ENCODE measurements at places on chromosomes 2 and 18. TPM values are rescaled to one million over a fixed set of nuclear protein-coding genes. Genes with fewer than 3 reads are reported as not detected.

GORASP2 gene
- 91.1 TPM for total RNA-seq

UGT1A3 gene
- not detected for total RNA-seq

C2orf72 gene
- total RNA-seq, result 0.77 TPM

SERPINB8 gene
- total RNA-seq, result 5.6 TPM

ANKRD29 gene
- 2.4 TPM for total RNA-seq

AFF3 gene
- total RNA-seq, result 14.4 TPM

C18orf54 gene
- total RNA-seq, result 6.5 TPM

- H3K27me3 ChIP-seq, result peaks cover 43% of the 10 kb centered on the region
- no peak overlapping the region for H3K4me3 ChIP-seq
- no peak for DNase-seq
- no peaks in the 10 kb centered on the region for H3K36me3 ChIP-seq
- no peak overlapping the region for H3K27ac ChIP-seq
These were observed 236.0 kb downstream of the LDLRAD4 start for GRCh38 chr18:13454363-13455150.

- no peak overlapping the region for H3K27ac ChIP-seq
- H3K36me3 ChIP-seq, result no peaks in the 10 kb centered on the region
- H3K27me3 ChIP-seq, result no peaks in the 10 kb centered on the region
These were observed 664.9 kb downstream of the KCNJ3 start for GRCh38 chr2:155363349-155363888.

DNA sequence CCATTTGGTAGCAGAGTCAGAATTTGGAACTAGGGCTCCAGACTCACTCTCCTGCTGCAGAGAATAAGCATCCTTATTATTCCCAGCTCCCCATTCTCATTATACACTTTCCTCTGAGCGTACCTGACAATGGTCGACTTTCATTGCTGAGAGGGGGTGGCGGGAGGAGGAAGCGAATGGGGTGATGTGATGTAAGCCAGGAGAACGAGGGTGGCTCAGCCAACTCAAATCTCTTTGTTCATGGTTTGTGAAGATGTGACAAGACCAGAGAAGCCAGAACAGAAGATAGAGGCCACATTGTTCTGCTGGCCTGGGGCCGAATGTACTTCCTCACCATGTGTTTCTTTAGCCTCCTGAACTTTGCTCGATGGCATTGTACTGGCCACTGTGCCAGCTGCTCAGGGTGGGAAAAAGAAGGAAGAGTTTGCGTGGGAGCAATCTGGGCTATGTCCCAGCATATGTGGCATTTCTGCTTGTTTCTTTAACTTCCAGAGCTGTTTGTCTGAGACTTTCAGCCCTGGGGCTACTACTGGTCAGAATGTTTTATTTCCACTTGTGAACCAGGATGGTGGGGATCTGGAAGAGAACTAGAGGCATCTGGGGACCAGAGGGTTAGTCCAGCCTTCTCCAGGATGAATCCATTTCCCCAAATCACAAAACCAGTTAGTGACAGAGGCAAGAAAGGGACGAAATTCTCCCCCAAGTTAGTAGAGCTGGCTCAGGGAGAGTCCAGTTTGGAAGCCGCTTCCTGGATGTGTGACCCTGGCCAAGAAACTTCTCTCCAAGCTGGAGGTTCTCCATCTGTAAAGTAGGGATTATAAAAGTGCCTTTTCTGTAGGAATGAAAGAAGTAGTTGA is 62.6 kb downstream of the MOGAT1 start:
- H3K27me3 ChIP-seq, result no peaks in the 10 kb centered on the region
- no peak overlapping the region for H3K27ac ChIP-seq
- no peak overlapping the region for H3K4me3 ChIP-seq
- no peak for DNase-seq
- peaks cover 14% of the 10 kb centered on the region for H3K4me1 ChIP-seq

DNA sequence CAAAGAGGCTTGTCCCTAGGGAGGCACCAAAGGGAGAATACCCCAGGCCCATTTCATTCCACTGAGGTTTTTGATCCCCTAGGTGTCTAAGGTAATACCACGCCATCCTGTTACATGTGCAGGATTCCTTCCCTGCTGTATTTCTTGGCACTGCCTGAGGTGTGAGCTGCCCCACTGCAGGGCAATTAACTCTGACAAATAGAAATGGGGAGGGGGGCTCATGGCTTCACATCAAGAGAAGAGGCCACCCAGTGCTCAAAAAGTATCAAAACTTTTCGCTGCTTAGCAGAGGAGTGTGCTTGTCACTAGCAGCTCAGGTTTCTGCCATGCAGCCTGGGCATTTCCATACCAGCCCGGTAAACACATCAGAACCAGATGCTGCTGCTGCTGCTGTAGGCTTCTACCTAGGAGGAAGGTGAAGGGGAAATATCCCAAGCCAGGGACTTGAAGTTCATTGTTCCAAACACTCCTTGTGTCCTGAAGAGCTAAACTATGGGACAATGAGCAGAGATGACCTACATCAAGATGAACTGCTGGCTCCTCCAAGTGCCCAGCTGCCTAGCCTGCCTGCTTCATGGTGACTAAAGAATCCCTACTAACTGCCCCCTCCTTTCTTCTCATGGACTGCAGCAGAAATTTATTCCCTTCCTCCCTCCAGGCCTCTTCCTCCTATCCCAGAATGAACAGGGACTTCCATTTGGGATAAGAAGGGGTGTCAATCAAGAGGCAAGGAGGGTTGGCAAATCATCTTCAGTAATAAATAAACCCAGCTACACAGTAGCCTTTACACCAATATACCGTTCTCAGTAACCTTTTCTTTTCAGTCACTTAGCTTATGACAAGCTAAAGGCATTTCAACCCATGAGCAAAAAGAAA is 16.4 kb downstream of the POU3F3 start:
- no peak for DNase-seq
- H3K4me3 ChIP-seq, result no peak overlapping the region
- no peaks in the 10 kb centered on the region for H3K36me3 ChIP-seq

DNA sequence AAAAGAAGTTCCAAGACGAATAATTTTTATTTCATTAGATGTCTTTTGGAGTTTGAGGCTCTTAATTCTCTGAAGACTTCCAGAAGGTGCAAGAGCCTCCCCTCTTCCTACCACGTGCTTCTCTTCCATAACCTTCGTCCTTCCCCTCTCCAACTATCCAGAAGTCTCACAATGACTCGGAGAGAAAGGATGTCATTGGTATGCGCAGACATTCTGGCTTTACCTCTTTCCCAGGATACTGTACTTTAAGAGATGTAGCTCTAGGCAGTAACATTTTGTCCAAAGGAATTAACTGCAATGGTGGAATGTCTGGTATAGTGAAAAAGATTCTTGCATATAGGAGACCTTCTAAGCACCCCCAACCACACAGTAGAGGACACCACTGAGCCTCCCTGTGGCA is 249.0 kb upstream of the OSR1 start:
- no peak for DNase-seq
- no peaks in the 10 kb centered on the region for H3K4me1 ChIP-seq
- H3K27me3 ChIP-seq, result peaks cover 27% of the 10 kb centered on the region
- H3K27ac ChIP-seq, result no peak overlapping the region
- no peaks in the 10 kb centered on the region for H3K36me3 ChIP-seq
- no peak overlapping the region for H3K4me3 ChIP-seq

GRCh38 chr18:51582551-51582950 is 385.1 kb upstream of the MEX3C start:
- peaks cover 7% of the 10 kb centered on the region for H3K27me3 ChIP-seq
- H3K4me1 ChIP-seq, result no peaks in the 10 kb centered on the region
- H3K4me3 ChIP-seq, result no peak overlapping the region
- H3K36me3 ChIP-seq, result no peaks in the 10 kb centered on the region
- H3K27ac ChIP-seq, result no peak overlapping the region

GRCh38 chr2:109138449-109138848 is 9.4 kb downstream of the SH3RF3 start:
- peaks cover 12% of the 10 kb centered on the region for H3K4me1 ChIP-seq
- DNase-seq, result no peak
- no peak overlapping the region for H3K4me3 ChIP-seq
- H3K36me3 ChIP-seq, result no peaks in the 10 kb centered on the region
- no peak overlapping the region for H3K27ac ChIP-seq

- H3K4me3 ChIP-seq, result no peak overlapping the region
- H3K27me3 ChIP-seq, result no peaks in the 10 kb centered on the region
- no peak overlapping the region for H3K27ac ChIP-seq
- H3K4me1 ChIP-seq, result no peaks in the 10 kb centered on the region
These were observed 311.5 kb downstream of the DLGAP1 start for GRCh38 chr18:4143585-4143984.

- peak within 1 kb of the TSS; percentile 57 for H3K4me3 ChIP-seq
- H3K4me1 ChIP-seq, result peaks cover 20% of the 10 kb centered on the region
- DNase-seq, result peak; percentile 54
- no peaks in the 10 kb centered on the region for H3K36me3 ChIP-seq
- H3K27ac ChIP-seq, result no peak within 1 kb of the TSS
These were observed at the start of gene CBLN2 for GRCh38 chr18:72544092-72544886. TSS of gene CBLN2 (minus strand) at chr18:72544342. CDS start at chr18:72542160, 2,182 bp downstream.

GRCh38 chr2:102915128-102915527 is 153.3 kb downstream of the TMEM182 start:
- no peaks in the 10 kb centered on the region for H3K27me3 ChIP-seq
- no peak for DNase-seq
- no peak overlapping the region for H3K4me3 ChIP-seq

DNA sequence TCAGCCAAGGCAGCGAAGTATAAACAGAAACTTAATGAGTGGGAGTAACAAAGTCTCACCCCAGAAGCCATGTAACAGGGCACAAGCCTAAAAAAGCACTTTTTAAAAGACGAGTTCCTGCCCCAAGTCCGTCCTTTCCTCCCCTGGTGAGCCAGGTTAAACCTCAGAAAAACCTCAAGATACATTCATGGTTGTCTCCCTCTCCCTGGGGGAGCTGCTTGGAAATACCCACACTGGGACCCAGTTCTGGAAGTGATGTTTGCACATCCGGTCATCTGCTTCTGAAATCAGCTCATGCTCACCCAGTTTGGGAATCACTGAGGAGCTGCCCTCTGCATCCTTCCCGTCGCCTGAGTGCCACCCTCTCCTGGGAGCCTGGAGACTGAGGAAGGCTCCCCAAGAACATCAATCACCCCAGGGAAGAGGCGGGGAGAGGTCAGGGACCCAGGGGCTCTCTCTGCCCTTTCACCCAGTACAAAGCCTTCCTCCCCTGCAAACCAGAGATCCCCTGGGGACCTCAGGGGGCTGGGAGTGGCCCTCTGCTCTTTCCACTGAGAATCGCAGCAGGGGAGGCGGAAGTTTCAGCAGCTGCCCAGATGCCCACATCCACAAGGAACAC is 150.6 kb upstream of the AGAP1 start:
- no peak overlapping the region for H3K4me3 ChIP-seq
- peaks cover 5% of the 10 kb centered on the region for H3K27me3 ChIP-seq
- DNase-seq, result no peak
- H3K4me1 ChIP-seq, result no peaks in the 10 kb centered on the region

DNA sequence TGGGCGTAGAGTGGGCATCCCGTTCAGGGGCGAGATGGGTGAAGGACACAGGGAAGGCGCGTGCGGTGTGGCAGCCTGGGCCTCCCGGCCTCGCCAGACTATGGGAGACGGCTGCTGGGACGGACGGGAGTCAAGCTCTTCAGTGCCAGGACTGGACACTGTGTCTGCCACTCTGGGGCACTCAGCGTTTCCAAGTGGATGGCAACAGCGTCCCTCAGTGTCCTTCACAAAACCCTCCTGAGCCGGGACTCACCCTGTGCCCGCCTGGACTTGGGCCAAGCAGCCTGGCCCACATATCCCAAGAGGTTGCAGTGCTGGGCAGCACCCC is 16.3 kb upstream of the BOK start:
- no peak overlapping the region for H3K27ac ChIP-seq
- H3K27me3 ChIP-seq, result peaks cover 20% of the 10 kb centered on the region
- DNase-seq, result no peak
- H3K4me3 ChIP-seq, result no peak overlapping the region
- peaks cover 4% of the 10 kb centered on the region for H3K4me1 ChIP-seq

DNA sequence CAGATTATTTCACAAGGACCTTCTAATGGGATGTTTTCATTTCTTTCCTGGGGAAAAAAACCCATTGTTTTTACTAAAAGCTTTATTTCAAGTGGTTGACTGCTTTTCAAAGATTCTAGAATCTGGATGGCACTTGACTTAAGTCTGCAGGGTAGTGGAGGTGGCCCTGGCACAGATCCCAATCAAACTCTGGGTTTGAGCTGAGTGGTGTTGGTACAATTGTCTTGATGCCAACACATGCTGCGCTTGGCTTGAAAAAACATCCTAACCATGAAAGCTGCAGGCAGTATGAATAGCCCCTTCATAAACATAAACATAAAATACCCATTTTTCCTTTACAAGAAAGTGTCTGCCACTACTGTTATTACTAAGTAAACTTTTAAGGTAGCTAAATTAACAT is 3.6 kb downstream of the PAPOLG start:
- peaks cover 16% of the 10 kb centered on the region for H3K4me1 ChIP-seq
- no peak overlapping the region for H3K4me3 ChIP-seq
- H3K27ac ChIP-seq, result no peak overlapping the region

DNA sequence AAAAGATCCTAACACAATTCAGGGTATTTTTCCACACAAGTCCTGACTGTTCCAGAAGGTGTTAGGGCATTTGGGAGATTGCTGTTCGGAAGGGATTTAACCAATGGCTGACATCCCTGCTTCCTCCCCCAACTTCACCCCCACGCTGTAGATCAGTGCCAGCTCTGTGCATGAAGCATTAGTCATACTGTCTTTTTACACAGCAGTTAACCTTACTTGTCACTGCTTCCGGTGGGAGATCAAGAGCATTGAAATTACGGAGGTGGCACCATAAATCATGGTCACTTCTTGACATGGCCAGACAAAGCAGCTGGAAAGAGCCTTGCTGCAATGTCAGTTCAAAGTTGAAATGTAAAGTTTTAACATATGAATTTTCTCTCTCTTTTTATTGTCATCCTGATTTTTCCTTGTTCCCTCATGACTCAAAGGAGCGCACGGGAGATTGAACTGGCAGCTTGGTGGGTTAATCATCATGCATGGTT is 70.2 kb downstream of the HRH4 start:
- no peaks in the 10 kb centered on the region for H3K36me3 ChIP-seq
- DNase-seq, result no peak
- no peak overlapping the region for H3K4me3 ChIP-seq
- no peak overlapping the region for H3K27ac ChIP-seq
- peaks cover 13% of the 10 kb centered on the region for H3K4me1 ChIP-seq
- peaks cover 13% of the 10 kb centered on the region for H3K27me3 ChIP-seq

DNA sequence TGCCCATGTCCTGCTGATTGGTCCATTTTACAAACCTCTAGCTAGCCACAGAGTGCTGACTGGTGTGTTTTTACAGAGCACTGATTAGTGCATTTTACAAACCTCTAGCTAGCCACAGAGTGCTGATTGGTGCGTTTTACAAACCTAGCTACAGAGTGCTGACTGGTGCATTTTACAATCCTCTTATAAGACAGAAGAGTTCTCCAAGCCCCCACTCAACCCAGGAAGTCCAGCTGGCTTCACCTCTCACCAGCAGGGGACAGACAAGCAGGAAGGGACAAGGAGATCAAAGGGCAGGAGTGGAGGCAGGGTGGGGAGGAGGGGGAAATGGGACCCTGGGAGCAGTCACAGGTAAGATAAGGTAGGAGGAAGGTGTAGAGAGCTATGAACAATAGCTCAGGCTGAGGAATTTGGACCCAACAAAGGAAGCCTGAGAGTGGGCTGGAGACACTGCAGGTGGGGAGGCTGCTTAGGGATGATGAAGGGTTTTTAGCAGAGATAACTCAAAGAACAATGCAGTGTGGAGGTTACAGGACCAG is 37.1 kb downstream of the SH2D6 start:
- H3K4me3 ChIP-seq, result no peak overlapping the region
- H3K4me1 ChIP-seq, result peaks cover 20% of the 10 kb centered on the region
- H3K27ac ChIP-seq, result no peak overlapping the region
- no peaks in the 10 kb centered on the region for H3K36me3 ChIP-seq
- DNase-seq, result no peak

Measured in mesothelial cell of epicardium (in vitro differentiated cells).